Fibroblast of skin of right biceps (primary cell): ENCODE measurements at places on chromosomes 6 and 20.

GRCh38 chr6:117655380-117655779 lies 19.9 kb upstream of the NUS1 start:
- no peak for DNase-seq

GRCh38 chr20:63967330-63968135 lies 2.2 kb downstream of the ZNF512B start:
- no peak for DNase-seq

DNA sequence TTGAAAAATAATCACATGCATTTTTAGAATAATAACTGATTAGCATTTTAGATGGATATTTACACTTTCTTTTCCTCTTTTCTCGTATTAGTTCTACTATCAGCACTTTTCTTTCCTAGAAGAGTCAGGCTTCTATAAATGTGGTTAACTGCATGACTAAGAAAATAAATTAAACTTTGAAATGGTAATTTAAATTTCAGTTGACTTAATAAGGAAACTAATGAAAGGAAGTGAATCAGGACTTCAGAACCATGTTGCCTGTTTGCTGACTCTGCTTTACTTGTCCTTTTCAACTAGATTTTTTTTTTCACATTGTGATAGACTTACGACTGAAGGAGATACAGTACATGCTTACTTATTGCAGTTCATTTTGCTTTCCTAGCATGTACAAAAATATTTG lies 1258.2 kb upstream of the EYS start:
- DNase-seq: peak; percentile 13

- peak; percentile 88 for DNase-seq
Observed at GRCh38 chr6:75601304-75602245, at the start of gene SENP6. Gene SENP6 (plus strand): TSS chr6:75601880. CDS start chr6:75602525, 645 bp downstream.

DNA sequence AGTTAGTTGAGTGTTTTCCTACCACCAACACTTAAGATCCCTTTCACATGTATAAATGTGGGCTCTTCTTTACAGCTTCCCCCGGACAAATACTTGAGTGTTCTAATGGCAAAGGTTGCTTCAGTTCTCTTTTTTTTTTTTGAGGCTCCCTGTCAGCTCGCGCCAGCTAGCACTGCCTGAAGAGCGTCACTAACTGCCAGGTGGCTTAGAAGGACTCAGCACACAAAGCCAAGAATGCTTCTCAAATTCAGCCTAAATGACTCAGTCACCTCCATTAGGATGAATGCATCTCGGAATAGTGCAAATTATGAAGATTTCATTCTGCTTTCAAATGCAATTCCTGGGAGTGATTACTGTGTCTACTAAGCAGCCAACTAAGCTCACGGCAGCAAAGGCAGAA lies 150.7 kb upstream of the BTBD3 start:
- peak; percentile 61 for DNase-seq

GRCh38 chr20:52305858-52306257 lies 114.3 kb upstream of the ZFP64 start:
- DNase-seq: no peak

DNA sequence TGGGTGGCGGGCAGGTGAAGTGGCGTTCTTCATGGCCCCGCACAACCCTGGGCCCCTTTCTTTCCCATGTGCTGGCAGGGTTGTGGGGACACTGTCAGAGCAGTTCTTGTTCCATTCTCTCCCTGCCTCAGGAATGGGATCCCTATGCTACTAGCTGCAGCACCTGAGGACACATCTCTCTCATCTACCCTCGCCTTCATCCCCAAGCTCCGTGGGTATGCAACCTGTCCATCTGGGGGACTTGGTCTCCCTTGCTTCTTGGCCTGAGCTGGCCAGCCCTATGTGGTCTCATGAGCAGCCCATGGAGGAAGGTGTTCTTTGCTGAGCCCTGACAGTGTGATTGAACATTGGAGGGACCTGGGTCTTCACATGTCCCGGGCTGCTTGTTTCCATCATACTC lies 24.2 kb downstream of the CST9L start:
- no peak for DNase-seq

DNA sequence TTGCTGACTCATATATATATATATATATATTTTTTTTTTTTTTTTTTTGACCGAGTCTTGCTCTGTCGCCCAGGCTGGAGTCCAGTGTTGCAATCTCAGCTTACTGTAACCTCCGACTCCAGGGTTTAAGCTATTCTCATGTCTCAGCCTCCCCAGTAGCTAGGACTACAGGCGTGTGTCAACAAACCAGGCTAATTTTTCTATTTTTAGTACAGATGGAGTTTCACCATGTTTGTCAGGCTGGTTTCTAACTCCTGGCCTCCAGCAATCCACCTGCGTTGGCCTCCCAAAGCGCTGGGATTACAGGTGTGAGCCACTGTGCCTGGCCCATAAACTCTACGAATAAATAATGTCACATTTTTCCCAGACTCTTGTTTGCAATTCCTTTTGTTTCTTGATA lies 4.8 kb downstream of the LRP11 start:
- DNase-seq: peak; percentile 70

- DNase-seq: peak; percentile 38
Observed at GRCh38 chr6:27541212-27541932, 68.5 kb upstream of the ZNF184 start.

- DNase-seq: no peak
Observed at GRCh38 chr6:56386717-56387116, 139.3 kb upstream of the COL21A1 start.

DNA sequence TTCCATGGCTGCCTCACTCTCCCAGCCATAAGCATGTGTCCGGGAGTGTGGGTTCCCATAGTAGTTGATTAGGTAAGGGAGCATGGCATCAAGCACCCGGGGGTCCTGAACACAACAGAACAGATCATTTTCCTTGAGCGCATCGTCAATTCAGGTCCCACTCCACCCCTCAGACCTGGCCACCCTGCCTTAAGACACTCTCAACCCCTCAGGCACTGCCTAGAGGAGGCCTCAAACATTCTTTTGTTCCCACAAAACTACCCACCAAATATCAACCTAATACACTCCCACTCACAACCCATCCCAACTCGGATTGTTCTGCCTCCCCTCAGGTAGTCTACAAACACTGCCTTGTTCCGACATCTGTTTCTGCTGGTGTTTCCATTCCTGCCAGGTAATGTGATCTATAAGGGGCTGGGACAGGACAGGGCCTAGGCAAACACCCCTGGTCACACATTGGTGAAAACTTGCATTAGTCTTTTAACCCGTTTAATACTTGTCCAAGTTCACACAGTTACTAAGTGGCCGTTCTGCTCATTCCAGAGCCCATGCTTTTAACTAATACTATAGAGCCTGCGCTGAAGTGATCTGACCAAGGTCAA lies 1.4 kb downstream of the NFS1 start:
- no peak for DNase-seq

- peak; percentile 74 for DNase-seq
Observed at GRCh38 chr6:140669321-140669720, 1294.9 kb upstream of the CITED2 start.

GRCh38 chr6:43890197-43891062 lies 120.4 kb downstream of the VEGFA start:
- no peak for DNase-seq

DNA sequence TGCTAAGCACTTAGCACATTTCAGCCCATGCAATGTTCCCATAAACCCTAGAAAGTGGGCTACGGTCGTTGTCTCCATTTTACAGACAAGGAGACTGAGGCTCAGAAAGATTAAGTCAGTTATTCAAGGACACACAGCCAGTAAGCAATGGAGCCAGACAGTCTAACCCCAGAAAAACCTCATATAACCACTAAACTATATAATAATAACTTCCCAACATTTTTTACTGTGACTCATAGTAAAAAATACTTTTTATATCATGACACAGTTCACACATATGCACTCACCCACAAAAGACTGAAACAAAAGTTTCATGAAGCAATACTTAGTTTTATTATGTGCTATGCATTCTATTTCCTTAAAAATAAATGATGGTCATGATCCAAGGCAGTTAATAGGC lies 66.2 kb upstream of the EYA2 start:
- DNase-seq: peak; percentile 94

- no peak for DNase-seq
Observed at GRCh38 chr6:41801380-41801779, 13.9 kb downstream of the TOMM6 start.
